ENCODE measurements at places on chromosomes 2 and 18.

DNA sequence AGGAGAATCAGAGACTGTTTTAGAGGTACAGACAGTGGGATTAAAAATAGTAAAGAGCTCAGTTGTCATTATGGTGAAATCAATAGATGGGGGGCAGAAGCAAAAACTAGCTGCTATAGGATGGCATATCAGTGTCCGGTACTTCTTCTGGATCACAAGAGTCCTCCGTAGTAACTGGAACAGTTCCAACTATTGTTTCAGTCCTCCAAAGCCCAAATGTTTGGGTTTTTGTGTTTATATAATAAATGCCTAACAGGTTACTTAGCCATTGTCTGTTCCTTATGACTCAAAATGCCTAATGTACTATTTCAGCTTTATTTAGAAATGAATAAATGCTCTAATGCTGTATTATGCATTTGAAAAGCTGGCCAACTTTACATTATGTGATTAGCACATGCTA, 401.2 kb downstream of the PTH2R start:
- no peak for DNase-seq

- DNase-seq = no peak
Measured at GRCh38 chr2:119671016-119671415, 8.0 kb upstream of the TMEM177 start.

- DNase-seq = no peak
Measured at GRCh38 chr18:40606996-40607395, 1348.0 kb upstream of the PIK3C3 start.

- no peak for DNase-seq
Measured at GRCh38 chr2:207129821-207130220, 35.9 kb downstream of the KLF7 start.

GRCh38 chr2:150303281-150303680, 184.2 kb downstream of the RND3 start:
- no peak for DNase-seq

DNA sequence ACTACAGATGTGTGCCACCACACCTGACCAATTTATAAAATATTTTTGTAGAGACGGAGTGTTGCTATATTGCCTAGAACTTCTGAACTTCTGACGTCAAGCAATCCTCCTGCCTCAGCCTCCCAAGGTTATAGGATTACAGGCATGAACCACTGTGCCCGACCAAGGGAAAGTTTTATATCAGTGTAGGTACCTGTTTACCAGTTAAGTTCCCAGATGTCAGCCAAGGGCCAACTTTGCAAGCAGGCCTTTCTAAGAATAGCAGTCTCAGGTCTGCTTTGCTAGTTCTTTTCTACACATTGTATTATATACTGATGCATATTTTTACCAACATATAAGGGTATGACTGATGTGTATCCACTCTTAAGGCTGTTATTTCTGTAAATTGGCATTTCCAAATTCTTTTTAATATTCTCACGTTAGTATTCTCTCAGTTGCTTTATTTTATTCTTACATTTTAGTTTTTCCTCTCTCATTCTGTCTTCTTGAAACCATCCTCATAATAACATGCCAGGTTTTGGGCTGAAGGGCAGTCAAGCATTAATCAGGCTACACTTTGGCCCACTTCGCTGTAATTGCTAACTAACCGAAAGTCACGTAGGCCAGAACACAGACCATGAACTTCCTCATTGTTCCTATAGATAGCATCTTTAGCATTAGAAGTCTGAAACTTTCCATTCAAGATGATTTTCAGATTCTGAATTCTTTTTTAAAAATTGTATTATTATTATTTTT, 25.0 kb upstream of the CXXC1 start:
- no peak for DNase-seq

DNA sequence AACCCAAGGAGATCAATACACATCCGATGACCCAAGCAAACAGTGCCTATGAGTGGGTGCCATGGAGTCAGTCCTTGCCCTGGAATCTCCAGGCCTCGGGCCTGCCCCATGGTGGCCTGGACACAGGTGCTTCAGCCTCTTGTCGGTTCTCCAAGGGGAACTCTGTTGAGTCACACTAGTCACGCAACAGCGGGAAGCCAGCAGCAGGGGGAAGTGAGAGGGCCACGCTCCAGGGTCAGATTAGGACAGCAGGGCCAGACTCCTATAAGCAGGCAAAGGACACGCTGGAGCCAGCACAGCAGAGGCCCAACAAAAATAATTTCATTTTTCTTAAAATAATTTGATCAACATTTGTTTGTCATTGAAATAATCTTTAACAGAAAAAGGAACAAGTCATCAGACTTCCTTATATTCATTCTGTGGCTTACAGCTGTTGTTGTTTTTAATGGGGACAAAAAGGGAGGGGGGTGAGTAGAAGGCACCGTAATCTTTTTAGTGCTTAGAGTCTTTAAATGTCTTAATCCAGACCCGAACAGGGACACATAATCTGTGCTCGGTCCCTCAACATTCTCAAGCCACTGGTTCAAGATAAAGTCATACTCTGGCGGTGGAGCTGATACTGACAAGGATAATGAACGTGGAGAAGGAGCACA, 16.4 kb upstream of the ARMC9 start:
- DNase-seq = peak; percentile 77

DNA sequence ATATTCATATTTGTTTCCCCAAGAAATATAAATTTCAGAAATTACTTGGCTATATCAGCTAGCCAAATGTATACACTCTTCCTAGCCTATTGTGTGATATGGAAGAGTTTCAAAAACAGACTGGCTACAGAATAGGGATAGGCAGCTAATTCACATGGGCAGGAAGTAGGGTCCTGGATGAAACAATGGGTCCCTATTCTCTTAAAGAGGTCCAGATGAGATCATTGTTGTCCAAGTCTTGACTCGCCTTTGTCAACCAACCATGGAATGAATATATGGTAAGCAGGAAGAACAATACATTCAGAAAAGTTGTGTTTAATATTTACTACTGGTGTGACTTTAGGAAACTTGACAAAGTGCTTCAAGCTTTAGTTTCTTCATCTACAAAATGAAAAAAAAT, 319.9 kb downstream of the NBAS start:
- DNase-seq = no peak

GRCh38 chr2:217853961-217854360, 148.8 kb downstream of the TNS1 start:
- DNase-seq = no peak

DNA sequence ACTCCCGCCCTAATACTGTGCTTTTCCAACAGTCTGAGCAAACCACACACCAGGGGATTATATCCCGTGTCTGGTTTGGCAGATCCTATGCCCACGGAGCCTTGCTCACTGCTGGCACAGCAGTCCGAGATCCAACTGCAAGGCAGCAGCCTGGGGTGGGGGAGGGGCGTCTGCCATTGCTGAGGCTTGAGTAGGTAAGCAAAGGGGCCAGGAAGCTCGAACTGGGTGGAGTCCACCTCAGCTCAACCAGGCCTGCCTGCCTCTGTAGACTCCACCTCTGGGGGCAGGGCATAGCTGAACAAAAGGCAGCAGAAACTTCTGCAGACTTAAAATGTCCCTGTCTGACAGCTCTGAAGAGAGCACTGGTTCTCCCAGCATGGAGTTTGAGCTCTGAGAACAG, 44.2 kb downstream of the LNPK start:
- no peak for DNase-seq

All from AG20443 (cell line).